MCF 10A (cell line): ENCODE measurements at places on chromosomes 2 and 18. TPM values are rescaled to one million over a fixed set of nuclear protein-coding genes. Genes with fewer than 3 reads are reported as not detected.

Gene ASB18
- total RNA-seq = not detected in 2 replicates

GRCh38 chr2:183371545-183371944 is 247.3 kb downstream of the NUP35 start:
- DNase-seq = peak; percentile 4

Gene RALB
- total RNA-seq = 37.4 and 46.5 TPM in 2 replicates

DNA sequence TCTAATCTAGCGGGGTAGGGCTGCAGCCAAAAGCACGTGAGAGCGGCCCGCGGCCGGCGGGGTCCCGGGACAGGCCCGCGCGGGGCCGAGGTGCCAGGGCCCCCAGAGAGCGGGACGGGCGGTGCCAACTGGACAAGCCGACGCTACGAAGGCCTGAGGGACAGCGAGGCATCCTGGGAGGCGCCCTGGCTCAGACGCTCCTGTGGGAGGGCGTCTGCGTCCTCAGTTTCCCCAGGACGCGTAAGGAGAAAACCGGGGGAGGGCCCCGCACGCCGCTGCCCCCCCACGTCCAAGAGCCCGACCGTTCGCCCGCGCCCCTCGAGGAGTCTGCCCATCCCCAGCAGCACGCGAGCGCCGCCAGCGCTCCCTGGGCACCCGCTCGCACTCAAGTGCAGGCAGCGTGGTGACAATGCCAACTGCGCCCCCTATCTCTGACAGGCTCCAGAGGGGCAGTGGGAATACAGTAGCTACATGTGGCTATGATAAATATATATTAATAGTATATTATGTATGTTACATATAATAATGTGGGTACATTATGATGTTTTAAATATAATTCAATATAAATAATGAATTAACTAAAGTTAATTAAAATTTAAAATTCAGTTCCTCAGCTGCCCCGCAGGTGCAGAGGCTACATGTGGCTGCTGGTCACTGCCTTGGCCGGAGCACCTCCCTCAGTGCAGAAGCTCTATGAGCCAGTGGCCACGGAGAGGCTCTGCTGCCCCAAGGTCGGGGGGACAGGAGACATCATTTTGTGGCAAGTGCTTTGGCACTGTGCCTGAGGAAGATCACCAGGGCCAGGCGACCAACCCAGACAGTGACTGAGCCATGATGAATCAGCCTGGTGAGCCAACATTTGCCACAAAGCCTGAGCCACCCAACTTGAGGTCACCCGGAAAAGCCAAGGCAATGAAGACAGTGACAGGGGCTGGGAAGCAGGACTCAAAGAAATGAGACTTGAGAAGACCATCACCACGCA is 5.5 kb upstream of the SFT2D3 start:
- peak; percentile 28 for DNase-seq

DNA sequence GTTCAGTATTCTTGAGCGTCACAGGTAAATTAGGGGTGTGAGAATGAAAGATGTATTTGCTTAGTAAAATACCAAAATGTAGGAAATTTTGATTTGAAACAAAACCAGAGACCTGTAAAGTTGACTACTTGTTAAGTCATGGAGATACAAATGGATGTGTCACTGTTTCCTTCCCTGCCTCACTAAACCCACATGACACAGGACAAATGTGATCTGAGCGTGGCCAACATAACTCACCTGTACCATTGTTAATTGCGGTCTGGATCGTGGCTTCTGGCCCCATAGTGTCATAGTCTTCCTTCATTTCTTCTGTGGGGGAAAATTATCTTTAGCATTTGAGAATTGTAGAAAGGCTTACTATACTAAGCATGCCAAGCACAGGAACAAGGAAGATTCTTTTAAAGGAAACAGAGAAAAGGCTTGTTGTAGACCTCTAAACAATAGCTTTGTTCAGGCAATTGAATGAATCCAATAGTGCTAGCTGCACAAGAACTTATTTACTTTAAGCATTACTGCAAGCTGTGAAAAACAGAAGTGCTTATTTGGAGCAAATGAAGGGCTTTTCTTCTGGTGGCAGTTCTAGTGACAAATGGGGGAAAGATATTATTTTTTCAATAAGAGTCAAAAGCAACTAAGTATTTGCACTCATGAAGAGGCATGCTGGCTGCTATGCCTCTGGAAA is 95.2 kb downstream of the ZEB2 start:
- no peak for DNase-seq

Gene ZNF804A
- total RNA-seq = 0.17 TPM in 1 of 2 replicates, not detected in the other

DNA sequence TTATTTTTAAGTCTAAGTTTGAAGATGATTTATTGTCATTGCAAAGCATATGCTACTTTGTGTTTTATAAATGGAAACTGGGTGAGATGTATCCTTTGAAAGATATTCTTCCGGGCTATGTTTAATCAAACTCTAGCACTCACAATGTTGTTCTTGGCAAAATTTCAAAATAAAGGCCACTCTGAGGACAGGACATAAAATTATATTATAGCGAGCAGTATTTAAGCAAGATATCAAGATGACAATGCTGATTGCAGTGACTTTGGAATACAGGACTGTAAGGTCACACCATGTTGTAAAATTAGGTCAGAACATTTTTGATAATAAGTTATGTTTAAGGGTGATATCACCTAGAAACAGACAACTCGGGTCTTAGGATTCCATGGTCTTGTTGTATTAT is 14.2 kb downstream of the RPRM start:
- no peak for DNase-seq

GRCh38 chr2:102103992-102104871 is 38.3 kb upstream of the IL1R1 start:
- peak; percentile 82 for DNase-seq

Gene SERPINB4
- total RNA-seq = not detected in 2 replicates

Gene FASTKD1
- total RNA-seq = 34.5 and 39.9 TPM in 2 replicates

GRCh38 chr2:2686222-2686621 is 355.1 kb upstream of the MYT1L start:
- DNase-seq = no peak

DNA sequence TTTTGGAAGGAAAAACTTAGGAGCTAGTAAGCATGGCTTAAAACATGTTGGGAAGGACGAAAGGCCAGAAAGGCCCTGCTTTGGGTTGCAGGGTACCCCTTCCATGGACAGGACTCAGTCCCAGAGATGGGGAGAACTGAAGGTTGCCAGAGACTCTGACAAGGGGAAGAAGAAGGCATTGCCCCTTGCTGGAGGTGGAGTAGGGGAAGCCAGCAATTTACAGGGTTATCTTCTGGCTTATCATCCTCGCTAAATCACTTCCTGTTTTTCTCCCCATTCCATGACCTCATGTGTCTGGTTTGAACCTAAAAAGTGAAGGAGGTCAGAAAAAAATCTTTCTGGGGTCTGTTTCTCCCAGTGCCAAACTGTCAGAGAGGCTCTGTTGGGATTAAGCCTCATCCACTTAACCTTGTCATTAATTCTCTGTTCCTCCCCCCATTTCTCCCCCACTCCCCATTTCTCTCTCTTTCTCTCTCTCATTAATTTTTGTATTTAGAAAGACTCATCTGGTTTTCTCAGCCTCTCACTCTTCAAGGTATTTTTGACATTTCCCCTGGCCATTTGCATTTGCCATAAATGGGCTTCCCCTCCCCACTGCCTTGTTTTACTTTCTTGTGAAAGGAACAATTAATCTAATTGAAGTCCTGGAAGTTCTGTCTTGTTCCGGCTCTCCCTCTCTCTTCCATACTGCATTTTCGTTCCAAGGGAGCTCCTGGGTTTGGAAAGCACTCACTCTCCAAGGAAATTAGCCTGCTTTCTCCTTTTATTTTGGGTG is 17.4 kb downstream of the NRP2 start:
- no peak for DNase-seq

Gene NEMP2
- total RNA-seq = 34.2 and 46.0 TPM in 2 replicates

DNA sequence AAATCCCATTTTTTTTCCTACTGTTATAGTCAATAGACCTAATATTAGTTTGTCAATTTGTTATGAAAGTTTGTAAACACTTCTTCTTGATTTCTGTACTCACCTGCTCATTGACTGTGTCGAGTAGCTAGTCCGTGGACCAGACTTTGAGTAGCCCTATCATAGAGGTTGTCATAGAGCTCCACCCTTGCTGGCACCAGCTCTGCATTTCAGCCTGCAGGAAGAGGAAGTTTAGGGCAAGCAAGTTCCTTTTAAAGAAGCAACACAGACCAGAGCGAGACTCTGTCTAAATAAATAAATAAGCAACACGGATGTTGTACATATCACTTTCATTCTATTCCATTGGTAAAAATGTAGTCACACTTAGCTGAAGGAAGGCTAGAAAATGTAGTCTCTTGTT is 74.0 kb downstream of the MCFD2 start:
- DNase-seq = no peak

DNA sequence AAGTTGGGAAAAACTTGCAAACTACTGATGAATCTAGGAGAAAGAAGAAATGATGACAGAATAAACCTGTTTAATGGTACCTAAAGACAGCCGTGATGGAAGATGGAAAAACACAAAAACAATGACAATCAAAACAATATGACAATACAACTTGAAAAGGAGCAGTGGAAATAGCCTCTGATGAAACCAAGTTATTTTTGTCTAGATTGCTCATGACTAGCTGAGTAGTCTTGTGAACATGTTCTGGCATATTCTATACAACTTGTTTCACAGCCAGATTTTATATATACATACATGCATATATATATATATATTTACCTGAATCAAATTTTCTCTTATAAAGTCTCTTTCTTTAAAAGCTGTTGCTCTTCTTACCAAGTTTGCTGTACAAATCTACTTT is 439.1 kb downstream of the TGIF1 start:
- DNase-seq = no peak
